ENCODE measurements at places on chromosomes 4 and X.

GRCh38 chr4:26354491-26354890 lies 33.7 kb downstream of the RBPJ start:
- no peak for DNase-seq

GRCh38 chr4:34973650-34974312 lies 1270.5 kb downstream of the ARAP2 start:
- no peak for DNase-seq

DNA sequence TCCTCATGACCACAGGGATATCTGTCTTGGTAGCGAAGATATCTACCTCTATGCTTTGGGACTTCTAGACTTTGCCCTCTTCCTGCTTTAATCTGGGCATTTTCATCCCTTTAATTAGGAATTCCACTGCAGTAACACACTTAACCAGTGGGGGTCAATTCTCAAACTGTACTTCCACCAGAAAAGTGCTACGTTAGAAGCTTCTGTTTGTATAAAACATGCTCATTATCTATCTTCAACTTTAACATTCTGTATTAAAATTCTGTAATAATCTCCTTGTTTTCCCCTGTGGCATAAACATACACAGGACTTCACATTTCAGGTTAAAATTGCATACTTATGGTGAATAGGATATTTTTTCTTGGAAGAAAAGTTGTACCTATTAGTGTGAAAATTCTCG lies 105.6 kb downstream of the AMMECR1 start:
- no peak for DNase-seq

DNA sequence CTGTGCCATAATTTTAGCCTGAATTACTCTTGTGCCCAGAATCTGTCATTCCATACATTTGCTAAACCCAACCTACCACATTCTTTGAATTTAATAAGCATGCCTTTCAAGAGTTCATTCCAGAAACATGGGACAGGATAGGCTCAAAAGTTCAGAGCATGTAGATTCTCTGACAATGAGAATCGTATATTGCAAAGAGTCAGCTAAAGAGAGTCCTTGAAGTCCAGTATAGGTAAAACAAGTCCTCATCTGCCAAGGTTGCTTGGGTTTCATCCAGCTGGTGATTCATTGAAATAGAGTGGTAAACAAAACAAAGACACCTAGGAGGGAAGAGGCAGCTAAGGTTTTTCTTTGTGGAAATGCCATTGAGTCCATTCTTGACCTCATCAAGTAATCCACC lies 249.3 kb upstream of the DIPK2B start:
- no peak for DNase-seq

DNA sequence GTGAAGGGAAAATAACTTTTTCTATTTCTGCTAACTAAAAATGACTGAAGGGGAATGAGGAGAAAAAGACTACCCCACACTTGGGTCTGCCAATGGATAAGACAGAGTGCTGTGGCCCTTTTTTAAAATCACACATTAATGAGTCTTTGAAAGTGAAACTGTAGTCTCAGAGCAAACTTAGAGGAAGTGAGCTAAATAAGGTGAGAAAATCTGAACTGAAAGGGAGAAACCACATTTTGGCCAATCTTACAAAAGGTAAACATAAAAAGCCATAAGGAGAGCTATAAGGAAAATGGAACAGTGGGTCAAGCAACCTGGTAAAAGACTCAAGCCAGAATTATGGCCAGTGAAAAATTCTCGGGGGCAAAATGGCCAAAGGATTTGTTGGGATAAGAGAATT lies 755.1 kb upstream of the IGFBP7 start:
- DNase-seq: no peak

- DNase-seq: no peak
Observed at GRCh38 chr4:16991450-16991849, 93.0 kb upstream of the LDB2 start.

DNA sequence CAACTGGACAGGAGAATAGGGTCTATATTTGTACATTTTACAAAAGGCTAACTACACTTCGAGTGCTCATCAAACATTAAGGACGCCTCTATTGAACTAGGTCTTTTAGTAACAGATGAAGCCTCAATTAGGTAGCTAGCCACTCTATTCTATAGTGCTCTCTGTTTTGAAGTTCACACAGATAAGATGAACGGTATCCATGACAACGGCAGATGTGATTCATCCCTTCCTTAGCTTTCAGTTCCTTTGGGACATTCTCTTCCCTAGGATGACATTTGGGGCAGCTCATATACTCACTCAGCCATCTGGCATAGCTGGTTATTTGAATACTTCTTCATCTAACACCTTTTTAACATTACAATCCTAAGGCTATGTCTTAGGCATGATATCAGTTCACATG lies 62.4 kb upstream of the WDFY3 start:
- DNase-seq: no peak

GRCh38 chr4:24949970-24950369 lies 37.1 kb upstream of the CCDC149 start:
- no peak for DNase-seq

DNA sequence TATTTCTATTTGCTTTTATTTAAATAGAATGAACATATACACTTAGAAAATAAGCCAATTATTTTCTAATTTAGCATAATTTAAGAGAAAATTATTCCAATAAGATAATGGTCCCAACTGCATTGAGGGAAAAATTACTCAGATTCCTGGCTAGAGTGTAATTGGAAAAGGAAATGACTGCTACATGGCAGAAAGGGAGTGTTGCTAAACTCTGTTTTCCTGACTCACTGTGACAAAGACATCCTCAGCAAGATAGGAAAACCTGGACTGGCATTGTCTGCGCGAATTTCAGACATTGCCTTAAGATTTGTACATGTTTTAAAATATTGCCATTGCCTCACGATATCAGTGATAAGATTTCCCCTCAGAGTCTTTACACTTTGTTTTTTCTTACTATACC lies 8.2 kb downstream of the TNIP3 start:
- DNase-seq: no peak

GRCh38 chr4:82275431-82276331 lies 98.1 kb downstream of the HNRNPD start:
- no peak for DNase-seq

- DNase-seq: no peak
Observed at GRCh38 chr4:53512608-53513007, 78.7 kb downstream of the LNX1 start.

GRCh38 chr4:41202820-41203568 lies 11.3 kb downstream of the APBB2 start:
- DNase-seq: no peak

GRCh38 chr4:72390409-72390808 lies 178.6 kb downstream of the ADAMTS3 start:
- no peak for DNase-seq

DNA sequence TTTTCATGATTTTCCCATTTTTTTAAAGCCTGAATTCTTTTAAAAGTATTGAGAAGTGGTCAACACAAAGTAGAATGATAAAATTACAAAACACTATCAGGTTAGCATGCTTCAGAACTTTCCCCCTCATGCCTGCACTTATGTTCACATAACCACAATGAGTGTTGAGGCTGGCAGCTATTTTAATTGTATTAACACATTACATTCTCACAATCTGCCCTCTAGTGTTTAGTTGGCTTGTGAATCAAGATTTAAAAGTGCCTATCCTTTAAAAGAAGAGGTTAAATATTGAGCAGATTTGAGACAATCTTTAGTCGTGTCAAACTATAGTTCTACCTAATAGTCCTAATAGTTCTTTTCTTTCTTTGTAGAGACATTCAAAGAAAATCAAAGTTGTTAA lies 93.6 kb upstream of the NAP1L5 start:
- DNase-seq: no peak

DNA sequence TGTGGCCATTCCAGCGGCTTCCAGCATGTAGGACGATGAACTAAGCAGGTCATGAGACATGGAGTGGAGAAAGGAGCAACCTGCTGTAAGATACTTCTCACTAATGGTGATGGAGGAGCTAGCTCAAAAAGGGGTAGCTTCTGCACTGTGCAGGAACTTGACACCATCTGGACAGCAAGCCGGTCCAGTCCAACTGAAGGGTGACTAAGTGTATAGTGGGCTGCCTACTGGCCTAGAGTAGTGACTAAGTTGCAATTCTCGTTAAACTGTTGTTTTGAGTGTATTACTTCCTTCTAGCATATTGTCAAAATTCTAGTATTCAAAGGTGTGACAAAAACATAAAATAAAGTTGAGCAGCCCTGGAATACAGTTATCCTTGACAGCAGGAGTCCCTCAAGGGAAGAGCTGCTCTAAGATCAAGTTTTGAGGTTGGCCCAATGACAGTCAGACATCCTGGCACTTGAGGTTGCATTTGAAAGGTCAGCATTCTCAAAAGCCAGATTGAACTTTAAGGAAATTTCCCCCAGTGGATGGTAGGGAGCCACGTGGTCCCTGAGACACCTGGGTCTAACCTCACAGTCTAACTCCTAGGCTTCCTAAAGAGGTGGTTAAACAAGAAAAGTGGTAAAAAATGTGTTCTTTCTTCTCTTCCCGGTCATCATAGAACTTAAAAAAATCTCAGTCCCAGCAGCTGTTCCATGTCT lies 8.0 kb downstream of the CETN2 start:
- DNase-seq: no peak

GRCh38 chr4:87310691-87311335 lies 11.9 kb downstream of the HSD17B13 start:
- DNase-seq: no peak

- DNase-seq: no peak
Observed at GRCh38 chr4:23728393-23728792, 161.5 kb downstream of the PPARGC1A start.

- DNase-seq: no peak
Observed at GRCh38 chr4:79848329-79848728, 224.7 kb downstream of the ANTXR2 start.

DNA sequence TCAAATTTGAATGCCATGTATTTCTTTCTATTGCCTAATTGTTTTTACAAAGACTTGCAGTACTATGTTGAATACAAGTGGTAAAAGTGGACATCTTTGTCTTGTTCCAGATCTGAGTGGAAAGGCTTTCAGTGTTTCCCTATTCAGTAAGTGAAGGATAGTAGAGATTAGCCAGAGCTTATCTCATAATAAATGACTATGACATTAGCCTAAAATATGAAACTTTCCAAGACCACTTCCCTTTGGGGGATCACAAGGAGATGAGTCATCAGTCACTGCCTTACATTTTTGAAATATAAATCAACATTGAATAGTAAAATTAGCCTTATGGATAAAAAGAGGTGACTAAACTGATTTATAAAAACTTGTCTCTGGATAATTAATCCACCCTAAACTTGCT lies 554.1 kb upstream of the MAGEB2 start:
- no peak for DNase-seq

DNA sequence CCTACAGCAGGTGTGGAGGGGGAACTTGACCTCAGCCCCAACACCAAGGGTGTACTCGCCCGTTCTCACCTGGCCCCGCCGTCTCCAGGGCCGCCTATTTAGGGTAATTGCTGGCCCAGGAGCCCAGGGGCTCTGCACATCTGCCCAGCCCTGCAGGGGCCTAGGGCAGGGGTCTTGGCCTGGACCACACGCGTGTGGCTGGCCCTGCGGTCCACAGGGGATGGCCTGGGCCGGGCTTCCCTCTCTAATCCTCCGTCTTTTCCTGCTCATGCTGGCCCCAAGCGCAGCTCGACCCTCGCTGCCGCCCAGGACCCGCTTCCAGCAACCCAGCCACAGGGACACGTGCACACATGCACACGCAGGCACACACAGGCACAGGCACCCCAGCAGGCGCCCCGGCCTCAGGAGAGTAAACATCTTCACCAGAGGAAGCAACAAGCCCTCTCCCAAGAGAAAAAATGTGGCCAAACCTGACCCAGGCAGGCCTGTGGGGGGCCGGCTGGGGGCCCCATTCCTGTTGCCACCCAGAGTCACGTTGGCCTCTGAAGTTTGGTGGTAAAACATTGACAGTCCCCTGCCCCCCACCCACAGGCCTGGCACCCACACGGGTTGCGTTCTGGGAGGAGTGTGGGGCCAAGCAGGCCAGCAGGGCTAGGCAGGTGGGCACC lies 24.6 kb upstream of the FGFR3 start:
- DNase-seq: no peak

DNA sequence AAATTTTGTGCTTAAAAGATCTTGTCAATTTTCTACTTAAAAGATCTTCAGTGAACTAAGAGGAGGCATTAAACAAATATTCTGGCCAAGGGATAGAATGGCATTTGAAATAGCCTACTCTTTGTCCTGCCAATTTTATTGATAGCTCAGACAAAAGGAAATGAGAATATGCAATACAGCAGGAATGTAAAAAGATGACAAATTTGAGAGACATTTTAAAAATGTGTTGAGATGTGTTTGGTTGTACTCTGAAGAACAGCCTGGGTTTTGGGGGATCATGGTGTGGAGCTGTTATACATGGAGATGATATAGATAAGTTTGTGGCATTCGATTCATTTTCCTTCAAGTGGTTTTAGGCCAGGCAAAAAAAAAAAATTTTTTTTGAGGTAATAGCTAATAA lies 11.6 kb upstream of the MAD2L1 start:
- no peak for DNase-seq

GRCh38 chr4:13126976-13127910 lies 356.9 kb downstream of the RAB28 start:
- no peak for DNase-seq

- no peak for DNase-seq
Observed at GRCh38 chrX:113962343-113962742, 621.5 kb upstream of the HTR2C start.

- DNase-seq: no peak
Observed at GRCh38 chr4:67581208-67581857, 22.8 kb downstream of the STAP1 start.

DNA sequence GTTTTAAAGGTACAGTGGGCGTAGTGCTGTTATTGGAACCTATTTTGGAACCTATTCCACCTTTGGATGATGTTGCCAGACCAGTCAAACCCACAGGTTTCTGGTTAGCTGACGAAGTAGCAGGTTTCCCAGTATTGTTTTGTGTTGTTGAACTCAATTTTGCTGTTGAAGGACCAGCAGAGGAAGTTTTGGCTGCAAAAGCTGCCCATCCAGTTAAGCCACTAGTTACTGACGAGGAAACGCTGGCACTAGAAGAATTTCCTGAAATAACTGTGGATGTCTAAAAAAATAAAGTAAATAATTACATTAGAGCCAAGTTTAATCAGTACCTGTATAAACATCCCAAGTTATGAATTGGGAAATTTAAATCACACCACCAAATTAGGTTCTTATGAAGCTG lies 25.5 kb downstream of the INTS12 start:
- DNase-seq: no peak

DNA sequence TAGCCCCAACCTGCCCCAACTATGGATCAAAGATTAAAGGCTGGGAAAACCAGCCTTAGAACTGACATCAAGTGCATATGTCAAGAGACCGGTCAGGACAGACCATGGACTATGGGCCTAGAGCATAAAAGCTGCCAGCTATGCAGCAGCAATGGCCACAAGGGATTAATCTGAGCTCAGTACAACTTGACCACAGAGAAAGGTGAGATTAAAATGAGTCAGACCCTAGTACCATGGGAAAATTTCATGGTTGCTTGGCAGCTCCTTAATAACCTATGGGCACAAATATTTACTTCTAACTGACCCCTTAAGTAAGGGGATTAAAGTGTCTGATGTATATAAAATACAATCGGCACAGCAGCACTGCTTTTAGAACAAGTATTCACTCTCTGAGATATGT lies 54.4 kb downstream of the CBR4 start:
- no peak for DNase-seq

Data from activated CD8-positive, alpha-beta memory T cell treated with anti-CD3 and anti-CD28 coated beads for 4 hours (primary cell).